ENCODE measurements at places on chromosomes 7 and 10.
A peak's percentile ranks its signal among the peaks of the same experiment; 100 is the strongest.

- DNase-seq: no peak
Measured at GRCh38 chr7:47455872-47456185, 126.1 kb downstream of the TNS3 start.

DNA sequence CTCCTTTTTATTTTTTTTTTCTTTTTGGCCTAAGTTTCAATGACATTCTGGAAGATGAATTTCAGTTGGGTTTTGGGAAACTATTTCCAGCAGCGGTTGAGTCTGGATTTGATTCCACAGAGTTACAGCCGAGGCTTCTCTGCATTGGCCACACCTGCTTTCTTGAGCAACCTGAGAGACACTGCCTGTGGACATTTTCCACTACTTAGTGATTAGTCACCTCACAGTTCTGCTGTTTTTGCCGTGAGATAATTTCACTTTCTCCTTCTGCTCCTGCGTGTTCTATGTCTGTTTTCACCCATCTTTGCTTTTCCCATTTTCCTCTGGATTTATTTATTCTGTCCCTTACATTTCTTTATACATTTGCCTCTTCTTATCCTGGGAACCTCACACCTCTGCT lies 243.0 kb downstream of the BICC1 start:
- peak; percentile 5 for DNase-seq

DNA sequence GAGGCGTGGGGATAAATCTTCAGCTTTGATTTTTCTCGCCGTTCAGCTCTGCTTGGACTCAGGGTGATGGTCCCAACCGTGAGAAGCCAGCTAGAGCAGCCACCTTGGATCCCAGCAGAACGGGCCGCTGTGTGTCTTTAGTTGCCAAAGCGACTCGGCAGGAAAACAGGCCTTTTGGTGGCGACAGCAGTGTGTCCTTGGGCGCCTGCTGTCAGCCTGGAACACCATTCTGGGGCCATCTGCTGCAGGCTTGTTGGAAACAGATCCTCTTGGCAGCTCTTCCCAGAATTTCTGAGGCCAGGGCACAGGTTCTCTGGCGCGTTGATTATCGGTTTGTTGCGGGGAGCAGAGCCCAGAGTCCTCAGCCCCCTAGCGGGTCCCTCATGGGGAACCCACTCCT lies 97.6 kb downstream of the CUX1 start:
- DNase-seq: no peak

DNA sequence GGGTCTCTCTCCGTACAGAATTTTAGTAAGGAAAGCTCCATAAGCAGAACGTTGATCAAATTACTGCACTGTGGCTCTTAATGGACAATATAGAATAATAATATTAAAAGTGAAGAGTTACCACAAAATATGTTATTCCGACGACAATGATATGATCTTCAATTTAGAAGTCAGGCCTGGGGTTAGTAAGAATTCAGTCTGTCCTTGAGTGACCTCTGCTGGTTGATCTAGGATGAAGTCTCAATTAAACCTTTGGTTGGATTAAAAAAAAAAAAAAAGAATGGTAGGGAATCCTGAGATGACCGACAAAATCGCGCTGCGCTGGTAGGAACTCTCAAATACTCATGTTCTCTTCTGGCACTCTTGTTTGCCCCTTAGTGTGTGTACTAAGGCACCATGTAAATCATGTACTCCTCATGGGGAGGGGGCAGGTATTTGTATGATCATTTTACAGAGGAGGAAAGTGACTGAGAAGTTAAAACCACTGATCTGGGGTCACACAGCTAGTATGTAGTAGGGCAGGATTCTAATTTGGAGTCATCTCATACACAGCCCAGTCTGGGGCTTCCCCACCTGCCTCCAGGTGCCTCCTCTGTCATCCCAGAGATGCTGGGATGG lies 161.3 kb upstream of the NPVF start:
- peak; percentile 28 for DNase-seq

DNA sequence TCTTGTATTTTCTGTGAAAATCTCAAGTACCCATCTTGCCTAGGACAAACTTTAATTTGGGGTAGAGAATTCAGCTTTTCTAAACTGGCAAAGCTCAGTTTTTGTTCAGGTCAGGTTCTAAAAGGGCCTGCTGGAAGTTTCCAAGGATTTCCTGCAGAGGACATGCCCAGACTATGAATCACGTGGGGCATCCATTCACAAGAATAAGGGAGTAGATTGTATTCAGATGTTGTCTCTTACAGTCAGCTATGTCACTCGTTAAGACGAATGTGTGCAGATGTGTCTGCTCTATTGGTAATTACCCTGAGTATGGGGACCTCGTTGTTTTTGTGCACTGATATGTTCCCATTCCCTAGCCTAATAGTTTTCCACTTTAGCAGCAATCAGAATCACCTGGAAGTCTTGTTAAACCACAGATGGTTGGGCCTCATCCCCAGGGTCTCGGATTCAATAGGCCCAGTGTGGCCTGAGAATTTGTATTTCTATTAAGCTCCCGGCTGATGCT lies 81.0 kb upstream of the ITPRID1 start:
- DNase-seq: no peak

- DNase-seq: no peak
Measured at GRCh38 chr10:75117995-75118394, 6.5 kb downstream of the SAMD8 start.

DNA sequence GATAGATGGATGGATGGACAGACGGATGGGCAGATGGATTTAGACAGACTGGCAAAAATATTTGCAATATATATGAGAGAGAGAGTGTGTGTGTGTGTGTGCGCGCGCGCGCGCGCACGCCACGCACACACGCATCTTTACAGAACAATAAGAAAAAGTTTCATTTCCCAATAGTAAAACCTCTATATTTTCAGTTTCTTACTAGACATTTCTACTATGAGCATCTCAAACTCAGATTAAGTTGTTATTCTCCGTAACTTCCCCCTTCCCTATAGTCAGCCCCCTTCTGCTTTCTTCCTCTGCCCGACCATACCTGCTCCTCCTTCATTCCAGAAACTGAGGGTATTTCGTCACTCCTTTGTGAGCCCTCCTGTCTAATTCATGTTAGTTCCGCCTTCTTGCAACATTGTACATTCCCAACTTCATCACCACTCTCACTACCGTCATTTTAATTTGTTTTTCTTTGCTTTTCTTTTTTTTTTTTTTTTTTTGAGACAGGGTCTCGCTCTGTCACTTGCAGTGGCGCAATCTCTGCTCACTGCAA lies 154.4 kb upstream of the SH2B2 start:
- peak; percentile 95 for DNase-seq

DNA sequence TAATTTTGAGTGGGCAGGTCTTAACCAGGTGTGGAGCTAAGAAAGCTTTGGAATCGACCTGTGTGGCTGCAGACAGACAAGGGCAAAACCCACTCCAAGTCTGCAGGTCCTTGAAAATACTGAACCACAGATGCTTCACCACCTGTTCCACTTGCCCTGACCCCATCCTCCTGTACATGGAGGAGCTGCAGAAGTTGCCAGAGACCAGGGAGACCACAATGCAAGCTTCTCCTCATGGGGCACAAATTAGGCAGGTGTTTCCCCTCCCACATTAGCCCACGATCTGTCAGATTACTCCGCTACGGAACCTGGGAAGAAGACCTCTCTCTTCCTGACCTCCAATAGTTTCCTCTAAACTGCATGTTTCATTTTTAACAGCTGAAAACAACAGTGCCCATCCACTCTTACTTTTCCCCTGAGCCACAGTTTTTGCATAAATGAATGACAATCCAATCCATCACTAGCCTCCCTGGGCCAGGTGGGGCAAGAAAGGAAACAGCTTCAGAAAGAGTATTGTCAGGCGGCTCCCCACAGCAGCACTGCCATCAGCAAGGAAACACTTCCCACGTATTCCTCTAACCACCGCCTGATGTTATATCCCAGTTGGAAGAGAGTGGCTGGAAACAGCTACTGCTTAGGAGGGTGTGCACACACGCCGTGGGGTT lies 141.6 kb downstream of the PRKAG2 start:
- no peak for DNase-seq

DNA sequence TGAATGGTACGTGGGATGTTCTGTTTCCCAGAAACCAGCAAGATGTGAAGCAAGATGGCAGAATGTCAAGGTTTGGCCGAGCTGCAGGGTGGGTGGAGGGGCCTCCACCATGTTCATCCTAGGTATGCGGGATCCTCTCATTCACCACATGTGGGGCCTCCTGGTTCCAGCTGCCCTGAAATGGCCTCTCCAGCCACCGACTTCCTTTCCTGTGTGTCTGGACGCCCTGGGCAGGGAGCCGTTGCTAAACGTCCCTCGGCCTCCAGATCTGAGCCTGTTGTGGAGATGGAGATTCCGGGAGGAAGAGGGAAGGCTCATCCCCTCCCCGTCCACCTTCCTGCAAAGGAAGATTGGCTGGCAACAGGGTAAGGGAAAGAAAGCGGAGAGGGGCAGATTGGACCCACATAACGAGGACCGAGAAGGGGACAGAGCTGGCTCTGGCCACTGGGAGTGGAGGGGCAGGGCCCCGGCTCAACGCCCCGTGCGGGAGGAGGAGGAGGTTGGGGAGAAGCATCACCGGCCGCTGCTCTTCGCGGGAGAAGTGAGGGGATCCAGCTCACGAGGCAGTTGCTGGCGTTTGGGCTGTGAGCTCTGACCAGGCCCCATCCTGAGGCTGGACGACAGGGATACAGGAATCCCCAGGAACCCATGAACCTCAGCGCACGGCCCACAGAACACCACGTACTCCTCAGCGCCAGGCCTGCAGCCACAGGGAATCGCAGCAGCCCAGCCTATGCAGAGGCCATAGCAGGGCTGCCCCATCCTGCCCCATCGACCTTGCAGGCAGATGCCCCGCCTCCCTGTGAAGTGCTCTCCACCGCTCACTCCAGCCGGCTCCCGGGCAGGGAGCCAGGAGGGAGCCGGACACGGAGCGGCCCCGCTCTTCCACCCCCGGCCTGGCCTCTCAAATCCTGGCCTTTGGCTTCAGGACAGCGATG lies 98.3 kb downstream of the FOXL3 start:
- DNase-seq: no peak

- no peak for DNase-seq
Measured at GRCh38 chr7:128826512-128826911, 3.7 kb upstream of the FLNC start.
